AG09309 (cell line): ENCODE measurements at places on chromosomes 16 and 17.

- DNase-seq: peak; percentile 16
These were observed 117.4 kb downstream of the IRF8 start for GRCh38 chr16:86016201-86016965.

DNA sequence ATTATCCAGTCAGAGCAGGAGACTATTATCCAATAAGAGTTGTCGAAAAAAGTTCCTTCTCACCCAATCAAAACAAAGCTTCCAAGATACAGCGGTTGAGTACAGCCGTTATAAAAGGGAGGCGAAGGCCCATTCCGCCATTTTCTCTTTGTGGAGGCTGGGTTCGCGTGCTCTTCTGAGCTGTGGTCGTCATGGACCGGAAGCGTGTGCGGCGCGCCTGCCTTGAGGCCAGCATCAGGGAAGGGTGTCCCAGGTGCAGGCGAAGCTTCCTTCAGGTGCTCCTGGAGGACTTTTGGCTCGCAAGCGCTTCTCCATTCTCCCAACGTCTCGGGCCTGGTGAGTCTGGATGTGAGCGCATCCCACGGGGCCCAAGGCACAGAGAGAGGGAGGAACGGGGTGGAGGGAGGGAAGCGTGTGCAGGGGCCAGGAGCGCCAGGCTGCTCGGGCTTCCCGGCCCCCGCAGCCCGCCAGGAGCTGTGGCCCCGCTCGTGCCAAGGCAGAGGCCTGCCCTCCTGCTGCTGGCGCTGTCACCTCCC is 99.2 kb downstream of the GOSR1 start:
- no peak for DNase-seq

DNA sequence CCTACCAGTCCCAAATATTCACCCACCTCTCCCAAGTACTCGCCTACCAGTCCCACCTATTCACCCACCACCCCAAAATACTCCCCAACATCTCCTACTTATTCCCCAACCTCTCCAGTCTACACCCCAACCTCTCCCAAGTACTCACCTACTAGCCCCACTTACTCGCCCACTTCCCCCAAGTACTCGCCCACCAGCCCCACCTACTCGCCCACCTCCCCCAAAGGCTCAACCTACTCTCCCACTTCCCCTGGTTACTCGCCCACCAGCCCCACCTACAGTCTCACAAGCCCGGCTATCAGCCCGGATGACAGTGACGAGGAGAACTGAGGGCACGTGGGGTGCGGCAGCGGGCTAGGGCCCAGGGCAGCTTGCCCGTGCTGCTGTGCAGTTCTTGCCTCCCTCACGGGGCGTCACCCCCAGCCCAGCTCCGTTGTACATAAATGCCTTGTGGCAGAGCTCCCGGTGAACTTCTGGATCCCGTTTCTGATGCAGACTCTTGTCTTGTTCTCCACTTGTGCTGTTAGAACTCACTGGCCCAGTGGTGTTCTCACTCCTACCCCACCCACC is 29.8 kb downstream of the POLR2A start:
- no peak for DNase-seq

- DNase-seq: no peak
These were observed 176.5 kb upstream of the MON1B start for GRCh38 chr16:77014441-77014840.

GRCh38 chr17:62059414-62059813 is 5.7 kb downstream of the MED13 start:
- no peak for DNase-seq

DNA sequence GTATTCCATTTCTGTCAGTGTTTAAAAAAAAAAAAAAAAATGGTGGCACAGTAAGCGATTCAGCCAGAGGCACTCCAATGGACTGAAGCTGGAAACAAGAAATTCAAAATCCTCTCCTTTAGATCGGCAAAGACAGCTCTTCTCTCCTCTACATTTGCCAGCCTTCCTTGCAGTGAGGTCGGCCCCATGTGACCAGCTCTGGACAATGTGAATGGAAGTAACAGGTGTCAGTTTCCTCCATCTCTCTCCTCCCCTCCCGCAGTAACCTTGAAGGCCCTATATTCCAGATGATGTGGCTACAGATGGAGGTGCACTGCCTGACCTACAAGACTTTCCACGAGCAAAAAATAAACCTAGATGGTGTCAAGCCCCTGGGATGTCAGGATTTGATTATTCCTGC is 15.0 kb downstream of the CUEDC1 start:
- no peak for DNase-seq

DNA sequence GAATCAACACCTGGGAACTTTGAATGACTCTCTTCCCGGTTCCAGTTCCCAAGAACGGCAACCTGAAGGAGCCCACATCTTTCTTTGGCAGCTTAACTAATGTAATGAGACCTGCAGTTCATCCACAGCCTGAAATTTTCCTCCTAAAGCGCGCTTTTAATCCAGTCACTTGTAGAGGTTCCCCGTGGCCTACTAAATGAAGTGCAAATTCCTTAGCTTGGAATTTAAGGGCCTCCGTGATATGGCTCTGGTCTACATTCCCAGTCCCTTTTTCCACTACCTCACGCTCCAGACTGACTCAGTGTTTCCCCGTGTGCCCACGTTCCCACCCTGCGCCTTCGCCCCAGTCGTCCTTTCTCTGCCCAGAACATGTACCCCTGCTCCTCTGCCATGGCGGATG is 27.2 kb downstream of the FZD2 start:
- no peak for DNase-seq

GRCh38 chr16:13708347-13709120 is 211.4 kb upstream of the ERCC4 start:
- no peak for DNase-seq

DNA sequence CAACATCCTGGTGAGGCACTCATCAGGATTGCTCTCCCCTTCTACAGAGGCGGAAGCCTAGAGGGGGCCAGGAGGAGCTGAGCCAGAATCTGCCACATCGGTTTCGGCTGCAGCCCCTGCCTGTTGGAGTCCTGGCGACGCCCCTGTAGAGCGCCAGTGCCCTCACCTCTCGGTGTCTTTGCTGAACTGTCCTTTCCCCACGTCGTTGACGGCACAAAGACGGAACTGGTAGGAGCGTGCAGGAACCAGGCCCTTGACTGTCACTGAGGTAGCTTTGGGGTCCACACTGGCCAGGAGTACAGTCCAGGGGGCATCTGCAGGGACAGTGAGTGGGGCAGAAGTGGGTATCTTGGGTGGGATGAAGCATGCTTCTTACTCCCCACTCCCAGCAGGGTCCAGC is 110.3 kb upstream of the CDC42EP4 start:
- no peak for DNase-seq

DNA sequence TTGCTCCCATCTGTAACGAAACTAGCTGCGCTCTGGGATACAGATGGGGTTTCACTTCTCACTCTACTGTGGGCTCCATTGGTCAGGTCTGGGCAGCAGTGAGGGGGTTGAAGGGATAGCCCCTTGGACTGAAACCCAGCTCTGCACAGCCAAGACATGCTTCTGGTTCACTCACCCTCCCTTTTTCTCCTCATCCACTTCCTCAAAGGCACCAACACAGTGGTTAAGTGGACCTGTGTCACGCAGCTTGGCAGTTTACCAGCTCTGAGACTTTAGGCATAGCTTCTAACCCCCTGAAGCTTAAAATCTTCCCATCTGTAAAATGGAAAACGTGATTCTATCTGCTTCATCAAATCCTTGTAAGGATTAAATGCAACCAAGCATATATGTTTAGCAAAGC is 11.5 kb upstream of the KRT38 start:
- DNase-seq: no peak

DNA sequence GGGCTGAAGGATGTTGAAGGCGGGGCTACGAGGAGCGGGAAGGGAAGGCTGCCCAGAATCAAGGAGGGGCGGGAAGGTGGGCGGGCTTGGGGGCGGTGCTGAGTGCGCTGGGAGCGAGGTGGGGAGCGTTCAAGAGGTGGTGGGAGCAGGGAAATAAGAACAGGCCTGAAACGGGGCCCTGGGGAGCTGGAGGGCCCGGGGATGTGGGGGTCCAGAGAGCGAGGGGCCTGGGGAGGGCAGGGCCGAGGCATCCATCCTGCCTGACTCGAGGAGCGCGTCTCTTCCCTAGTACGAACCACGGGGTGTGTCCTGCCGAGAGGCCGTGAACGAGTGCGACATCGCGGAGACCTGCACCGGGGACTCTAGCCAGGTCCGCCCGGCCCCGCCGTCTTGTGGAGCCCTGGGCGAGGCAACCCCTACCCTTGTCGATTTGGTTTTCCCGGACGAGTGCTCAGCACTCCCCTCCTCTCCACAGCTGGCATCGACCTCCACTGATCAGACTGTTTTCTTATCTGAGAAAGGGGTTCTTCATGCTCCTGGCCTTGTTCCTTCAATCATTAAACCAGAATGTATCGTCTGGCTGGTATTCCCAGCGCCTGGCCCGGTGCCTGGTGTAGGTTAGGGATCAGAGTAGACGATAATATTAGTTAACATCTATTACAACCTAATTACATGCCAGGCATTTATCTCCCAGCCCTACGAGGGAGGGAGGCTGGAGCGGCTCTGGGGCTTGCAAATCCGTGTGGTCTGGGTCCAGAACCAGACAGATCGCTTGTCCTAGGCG is 17.2 kb downstream of the ADAM11 start:
- DNase-seq: no peak

DNA sequence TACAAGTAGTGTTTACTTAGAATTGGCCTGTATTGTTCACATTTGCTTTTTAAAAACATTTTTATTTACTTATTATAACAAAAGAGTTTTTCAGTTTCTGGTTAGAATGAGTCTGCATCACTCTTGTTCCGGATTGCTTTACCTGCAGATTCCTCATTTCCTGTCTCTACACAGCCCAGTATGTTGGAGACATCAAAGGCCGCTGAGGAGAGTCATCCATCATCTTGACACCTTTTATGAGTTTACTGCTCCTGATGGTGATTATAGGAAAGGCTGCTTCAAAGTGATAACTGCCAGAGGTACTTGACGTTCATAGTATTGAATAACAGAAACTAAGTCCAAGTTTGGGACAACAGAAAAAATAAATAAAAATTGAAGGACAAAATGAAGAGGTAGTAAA is 490.5 kb upstream of the CA10 start:
- DNase-seq: no peak

GRCh38 chr16:9370061-9370491 is 278.6 kb downstream of the HAPSTR1 start:
- no peak for DNase-seq

- no peak for DNase-seq
These were observed 394.1 kb upstream of the TNRC6C start for GRCh38 chr17:77564278-77564920.

- no peak for DNase-seq
These were observed 7.9 kb upstream of the RPL23 start for GRCh38 chr17:38861399-38861843.

- peak; percentile 77 for DNase-seq
These were observed 87.7 kb downstream of the MRM3 start for GRCh38 chr17:869567-870525.

- DNase-seq: no peak
These were observed 7.7 kb downstream of the IRX6 start for GRCh38 chr16:55331648-55332185.

GRCh38 chr16:52033992-52034391 is 513.0 kb downstream of the TOX3 start:
- no peak for DNase-seq

DNA sequence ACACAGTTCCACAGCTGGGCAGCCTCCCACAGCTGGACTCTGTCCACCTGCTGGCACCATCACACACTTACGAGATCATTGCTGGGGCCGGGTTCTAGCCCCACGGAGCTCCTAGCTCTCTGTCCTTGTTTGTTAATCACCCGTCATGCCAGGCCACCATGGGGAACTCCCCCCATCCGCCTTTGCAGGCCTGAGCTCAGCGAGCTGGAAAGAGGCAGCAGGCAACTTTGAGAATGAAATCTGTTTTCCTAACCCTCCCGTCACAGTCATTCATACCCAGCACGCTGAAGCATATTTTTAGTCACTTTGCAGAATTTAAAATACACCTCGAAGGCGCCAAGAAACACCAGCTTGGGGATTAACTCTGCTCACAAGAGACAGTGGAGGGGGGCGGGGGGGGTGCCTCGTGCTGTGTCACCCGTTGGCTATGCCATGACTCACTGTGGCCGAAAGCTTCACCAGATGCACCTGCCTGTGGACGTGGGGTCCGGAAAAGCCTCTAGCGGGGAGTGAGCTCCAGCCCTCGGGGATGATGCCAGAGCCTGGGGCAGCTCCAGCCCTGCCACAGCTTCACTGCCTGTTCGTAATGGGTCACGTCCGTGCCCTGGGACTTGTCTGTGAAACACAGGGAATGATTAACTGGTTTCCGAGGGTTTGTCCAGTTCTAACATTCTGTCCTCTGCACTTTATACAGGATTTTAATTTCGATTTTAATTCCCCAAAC is 1.4 kb upstream of the SPNS2 start:
- DNase-seq: no peak

GRCh38 chr16:57593021-57593420 is 35.4 kb upstream of the ADGRG1 start:
- DNase-seq: no peak

DNA sequence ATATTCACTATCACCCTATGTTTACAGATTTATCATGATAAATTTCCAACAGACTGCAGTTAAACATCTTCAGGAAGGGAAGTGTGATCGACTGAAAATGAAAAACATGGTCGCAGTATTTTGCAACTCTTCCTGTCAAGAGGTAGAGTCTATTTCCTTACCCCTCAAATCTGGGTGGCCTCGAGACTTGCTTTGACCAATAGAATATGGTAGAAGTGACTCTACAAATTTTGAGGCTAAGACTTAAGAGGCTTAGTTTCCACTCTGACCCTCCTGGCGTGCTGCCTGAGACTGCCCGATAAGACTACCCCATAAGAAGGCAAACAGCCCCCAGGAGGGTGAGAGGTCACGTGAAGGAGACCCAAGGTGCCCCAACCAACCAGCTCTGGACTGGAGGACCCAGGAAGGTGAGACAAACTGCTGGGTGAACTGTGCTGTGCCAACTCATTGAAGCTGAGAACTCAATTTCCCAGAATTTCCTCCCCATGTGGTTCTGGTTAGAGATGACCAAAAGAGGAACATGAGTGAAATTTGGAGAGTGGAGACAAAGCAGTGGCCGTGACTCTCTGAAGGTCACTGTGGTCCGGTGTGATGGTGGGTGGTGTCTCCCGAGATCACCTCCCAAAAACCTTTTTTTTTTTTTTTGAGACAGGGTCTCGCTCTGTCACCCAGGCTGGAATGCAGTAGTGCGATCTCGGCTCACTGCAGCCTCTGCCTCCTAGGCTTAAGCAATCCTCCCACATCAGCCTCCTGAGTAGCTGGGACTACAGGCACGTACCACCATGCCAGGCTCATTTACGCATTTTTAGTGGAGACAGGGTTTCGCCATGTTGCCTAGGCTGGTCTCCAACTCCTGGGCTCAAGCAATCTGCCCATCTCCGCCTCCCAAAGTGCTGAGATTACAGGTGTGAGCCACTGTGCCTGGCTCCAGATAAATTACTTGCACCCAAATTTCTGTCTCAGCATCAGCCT is 38.2 kb upstream of the LITAF start:
- no peak for DNase-seq

- no peak for DNase-seq
These were observed 356.8 kb upstream of the EEF2KMT start for GRCh38 chr16:5454349-5454748.
